ENCODE measurements at places on chromosomes 5 and 9.

GRCh38 chr5:78959767-78960166 is 25.3 kb downstream of the ARSB start:
- peak; percentile 57 for DNase-seq

DNA sequence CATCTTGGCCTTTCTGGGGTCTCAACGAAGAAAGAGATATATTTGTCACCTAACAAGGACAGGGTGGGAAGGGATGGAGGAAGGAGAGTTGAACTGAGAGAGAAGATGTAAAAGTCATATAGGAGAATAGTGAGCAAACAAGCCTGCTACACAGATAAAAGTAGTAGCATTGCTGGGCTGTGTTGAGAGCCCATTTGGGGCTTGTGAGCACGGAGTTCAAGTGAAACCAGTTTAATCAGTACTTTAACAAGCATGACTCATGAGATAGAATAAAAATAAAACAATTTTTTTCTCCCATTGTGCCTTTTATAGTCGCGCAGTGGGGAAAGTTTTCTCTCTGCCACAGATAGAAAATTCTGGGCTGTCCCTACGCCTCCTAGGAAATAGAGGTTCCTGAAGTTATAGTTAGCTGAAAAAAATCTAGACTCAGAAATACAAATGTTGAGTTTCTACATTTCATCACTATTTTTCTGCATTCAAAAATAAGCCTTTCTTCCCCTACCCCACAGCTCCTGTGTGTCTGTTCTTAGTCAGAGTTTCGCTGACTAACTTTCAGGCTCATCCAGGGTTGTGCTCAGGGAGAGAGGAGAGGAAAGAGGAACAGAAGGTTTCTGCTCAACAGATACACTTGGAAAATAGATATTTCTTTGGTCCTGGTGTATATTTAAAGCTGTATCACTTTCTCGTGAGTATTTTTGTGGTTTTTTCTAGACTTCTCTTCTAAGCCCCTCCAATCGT is 395.8 kb upstream of the ADAMTSL1 start:
- DNase-seq: no peak

DNA sequence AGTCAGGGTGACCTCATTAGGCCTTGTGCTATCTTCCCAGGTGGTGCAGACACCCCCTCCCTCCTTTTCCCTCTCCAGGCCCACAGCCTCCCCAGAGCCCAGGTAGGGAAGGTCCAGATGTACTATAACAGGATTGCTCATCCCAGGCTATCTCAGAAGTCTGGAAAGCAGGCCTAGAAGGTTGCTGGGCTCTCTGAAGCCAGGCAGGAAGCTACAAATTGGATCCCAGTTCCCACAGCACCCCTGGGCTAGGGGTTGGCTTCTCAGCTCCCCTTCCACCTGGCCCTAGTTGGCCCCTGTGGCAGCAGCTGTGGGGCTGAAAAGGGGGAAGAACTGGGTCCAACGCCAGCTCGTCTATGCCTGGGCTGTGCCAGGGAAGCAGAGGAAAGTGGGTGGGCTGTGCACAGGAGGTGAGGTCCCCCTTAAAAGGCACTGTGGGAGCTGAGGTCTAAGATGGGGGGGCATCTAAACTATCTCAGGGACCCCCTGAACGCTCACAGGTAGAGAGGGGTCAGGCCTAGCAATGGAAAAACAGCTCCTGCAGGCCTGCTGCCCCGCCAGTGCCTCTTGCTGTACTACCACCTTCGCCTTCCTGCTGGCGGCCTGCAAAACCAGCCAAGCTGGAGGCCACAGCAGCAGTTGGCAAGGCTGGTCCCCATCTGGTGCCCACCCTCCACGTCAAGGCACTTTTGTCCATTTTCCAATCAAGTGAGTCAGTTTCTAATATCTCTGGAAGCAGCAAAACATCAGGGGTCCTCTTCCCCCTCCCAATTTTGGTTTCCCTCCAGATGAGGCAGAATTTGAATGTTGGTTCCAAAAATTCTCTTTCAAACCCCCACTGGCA is 13.3 kb upstream of the PSMD5 start:
- no peak for DNase-seq

DNA sequence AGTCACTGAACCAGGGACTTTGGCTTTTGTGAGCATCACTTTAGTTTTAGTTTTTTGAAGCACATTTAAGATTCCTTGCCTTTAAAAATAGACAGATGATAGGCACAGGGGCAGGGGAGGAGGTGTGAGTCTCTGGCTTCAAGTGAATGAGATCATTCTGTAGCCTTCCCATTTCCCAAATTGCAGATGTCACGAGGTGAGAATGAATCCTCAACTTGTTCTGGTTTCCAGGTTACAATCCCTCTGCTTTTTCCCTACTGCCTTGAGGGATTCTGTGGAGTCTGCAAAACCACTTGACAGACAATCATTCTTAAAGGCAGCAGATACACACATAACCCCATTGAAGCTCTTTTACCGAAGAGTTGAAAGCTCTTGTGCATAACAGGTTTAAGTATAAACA is 332.4 kb downstream of the DMAC1 start:
- DNase-seq: no peak

GRCh38 chr9:137989999-137990715 is 112.6 kb downstream of the CACNA1B start:
- no peak for DNase-seq

- DNase-seq: no peak
Observed at GRCh38 chr5:97541864-97542263, 358.8 kb upstream of the RIOK2 start.

- no peak for DNase-seq
Observed at GRCh38 chr9:87889065-87889881, 6.6 kb downstream of the SPATA31E1 start.

DNA sequence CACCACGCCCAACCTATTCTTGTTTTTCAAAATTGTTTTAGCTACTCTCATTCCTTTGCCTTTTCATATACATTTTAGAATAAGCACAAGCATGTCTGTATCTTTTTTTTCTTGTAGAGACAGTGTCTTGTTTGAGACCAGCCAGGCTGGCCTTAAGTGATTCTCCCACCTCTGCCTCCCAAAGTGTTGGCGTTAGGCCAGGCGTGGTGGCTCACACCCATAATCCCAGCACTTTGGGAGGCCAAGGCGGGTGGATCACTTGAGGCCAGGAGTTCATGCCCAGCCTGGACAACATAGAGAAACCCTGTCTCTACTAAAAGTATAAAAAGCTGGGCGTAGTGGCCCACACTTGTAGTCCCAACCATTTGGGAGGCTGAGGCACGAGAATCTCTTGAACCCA is 13.1 kb downstream of the RNF44 start:
- DNase-seq: no peak

- DNase-seq: no peak
Observed at GRCh38 chr9:135129137-135129695, 41.7 kb downstream of the OLFM1 start.

DNA sequence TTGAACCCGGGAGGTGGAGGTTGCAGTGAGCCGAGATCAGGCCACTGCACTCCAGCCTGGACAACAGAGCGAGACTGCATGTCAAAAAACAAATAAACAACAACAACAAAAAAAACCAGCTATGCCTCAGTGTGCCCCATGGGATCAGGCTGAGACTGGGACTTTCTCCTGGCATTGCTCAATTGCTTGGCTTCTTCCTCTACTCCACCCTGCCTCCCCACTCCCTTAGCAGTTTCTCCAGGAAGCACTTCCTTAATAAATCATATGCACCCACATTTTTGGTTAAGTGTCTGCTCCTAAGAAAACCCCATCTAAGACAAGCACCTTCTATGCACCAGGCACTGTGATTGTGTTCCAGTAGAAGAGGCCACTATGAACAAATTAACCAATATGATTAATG is 41.0 kb upstream of the TMEM252 start:
- no peak for DNase-seq

DNA sequence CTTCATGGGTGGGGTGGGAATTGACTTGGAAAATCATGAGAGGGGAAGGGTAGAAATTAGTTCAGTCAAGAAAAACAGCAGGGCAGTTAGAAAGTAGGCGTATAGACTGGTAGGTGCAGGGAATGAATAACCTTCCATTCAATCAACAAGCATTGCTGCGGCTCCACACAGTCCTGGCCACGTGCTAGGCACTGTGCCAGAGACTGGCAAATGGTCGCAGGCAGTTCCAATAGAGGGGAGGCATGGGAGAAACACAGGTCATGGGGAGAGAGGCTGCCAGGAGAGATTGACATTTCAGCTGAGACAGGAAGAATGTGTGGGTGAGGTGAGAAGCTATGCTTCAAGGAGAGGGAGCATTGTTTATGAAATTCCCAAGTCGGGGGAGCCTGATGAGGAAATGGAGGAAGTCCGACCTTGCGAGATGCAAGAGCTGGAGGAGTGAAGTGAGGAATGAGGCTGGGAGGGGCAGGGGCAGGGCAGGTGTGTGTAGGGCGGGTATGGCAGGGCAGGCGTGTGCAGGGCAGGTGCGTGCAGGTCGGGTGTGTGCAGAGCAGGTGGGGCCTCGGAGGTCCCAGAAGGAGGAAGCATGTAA is 54.4 kb upstream of the PPARGC1B start:
- DNase-seq: no peak

DNA sequence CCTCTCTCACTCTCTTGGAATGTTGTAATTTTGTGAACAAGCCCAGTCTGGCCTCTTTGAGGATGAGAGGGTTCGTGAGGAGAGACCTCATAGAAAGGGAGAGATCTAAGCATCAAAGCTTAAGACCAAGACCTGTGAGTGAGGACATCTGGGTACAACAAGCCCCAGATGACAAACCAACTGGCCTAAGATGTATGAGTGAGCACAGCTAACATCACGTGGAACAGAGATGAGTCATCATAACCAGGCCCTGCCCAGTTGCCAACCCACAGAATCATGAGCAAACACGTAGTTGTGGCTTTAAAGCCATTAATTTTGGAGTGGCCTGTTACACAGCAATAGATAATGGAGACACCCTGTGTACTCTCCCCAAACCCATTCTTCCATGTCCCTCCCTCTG is 439.1 kb upstream of the KIF2A start:
- DNase-seq: no peak

GRCh38 chr5:54644226-54644625 is 126.7 kb downstream of the SNX18 start:
- DNase-seq: no peak

DNA sequence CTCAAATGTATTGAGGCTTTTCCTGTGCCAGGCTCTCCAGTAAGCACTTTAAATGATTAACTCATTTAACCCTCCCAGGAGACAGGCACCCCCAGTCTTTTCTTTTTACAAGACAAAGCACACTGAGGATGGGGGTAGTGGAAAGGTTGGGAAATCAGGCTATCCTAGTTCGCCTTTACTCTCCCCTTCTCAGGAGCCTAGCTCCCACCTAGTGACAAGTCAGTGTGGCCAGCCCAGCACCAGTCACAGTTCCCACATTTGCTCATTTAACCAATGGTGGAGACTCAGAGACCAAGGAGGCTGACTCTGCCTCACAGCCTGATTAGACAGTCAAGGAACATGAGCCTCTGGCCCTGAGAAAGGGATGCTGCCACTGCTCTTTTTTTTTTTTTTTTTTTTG is 3.5 kb downstream of the ALDH7A1 start:
- DNase-seq: no peak

GRCh38 chr9:120110520-120110919 is 469.4 kb downstream of the CDK5RAP2 start:
- no peak for DNase-seq

DNA sequence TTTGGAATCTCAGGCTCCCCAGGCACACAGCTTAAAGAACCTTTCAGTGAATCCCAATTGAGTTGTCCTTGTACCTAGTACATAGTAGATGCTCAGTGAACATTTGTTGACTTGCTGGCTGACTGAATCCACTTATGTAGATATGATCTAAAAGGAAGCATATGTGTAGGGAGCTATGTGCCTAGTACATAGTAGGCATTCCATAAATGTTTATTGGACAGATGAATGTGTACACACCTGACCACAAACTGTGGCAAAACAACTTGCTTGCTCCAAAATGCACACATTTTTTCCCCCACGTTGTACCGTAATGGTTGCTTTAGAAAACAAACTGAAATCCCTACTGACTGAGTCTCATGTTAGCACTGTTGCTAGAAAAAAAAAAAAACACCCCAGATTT is 80.2 kb upstream of the IL12B start:
- DNase-seq: no peak

DNA sequence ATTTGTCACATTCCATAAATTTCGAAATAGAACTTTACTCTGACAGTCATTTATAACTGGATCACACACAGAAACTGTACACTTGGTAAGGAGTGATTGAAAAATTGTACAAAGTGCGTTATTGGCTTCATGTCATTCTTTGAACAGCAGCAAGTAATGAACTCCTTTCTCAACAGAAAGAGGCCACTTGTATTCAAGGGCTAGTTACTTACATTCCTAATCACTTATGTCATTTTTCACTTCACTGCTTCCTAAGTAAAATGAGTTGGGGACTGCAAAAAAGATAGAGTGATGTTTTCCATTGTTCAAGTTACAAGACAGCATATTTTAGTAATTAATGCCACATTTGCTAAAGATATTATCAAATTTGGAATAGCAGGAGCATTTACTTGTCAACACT is 893.2 kb downstream of the DTWD2 start:
- no peak for DNase-seq

DNA sequence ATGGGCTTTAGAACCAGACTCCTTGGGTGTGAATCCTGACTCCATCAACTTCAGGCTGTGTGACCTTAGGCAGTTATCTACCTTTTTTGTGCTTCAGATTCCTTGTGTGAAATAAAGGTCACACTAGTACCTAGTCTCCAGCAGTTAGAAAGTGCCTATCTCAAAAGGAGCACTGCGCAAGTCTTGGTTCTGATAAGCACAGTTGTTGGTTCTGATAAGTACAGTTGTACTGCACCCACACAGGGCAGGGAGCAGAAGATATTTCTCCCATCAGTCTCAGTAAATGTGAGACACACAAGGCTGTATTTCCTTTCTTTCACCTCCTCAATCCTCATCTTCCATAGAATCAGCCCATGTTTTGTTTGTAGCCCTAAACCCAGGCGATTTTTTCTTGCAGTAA is 116.6 kb upstream of the DPYSL3 start:
- no peak for DNase-seq

DNA sequence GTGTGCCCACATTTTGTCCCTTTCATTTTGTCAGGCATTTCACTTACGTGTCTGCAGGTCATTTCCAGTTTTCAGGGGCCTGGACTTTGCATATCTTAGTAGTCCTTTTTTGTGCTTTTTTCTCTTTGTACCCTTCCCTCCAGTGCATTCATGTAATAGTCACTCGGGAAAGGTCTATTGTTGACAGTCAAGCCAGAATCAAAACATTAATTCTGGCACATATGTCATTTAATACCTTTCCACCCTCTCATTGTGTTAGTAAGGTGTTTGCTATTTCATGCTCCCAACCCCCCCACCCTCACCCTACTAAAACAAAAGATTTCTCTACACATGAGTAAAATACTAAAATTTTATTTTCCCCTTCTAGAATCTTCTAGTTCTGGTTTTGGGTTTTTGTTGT is 42.7 kb downstream of the UGCG start:
- no peak for DNase-seq

- no peak for DNase-seq
Observed at GRCh38 chr9:98999152-98999525, 55.4 kb downstream of the COL15A1 start.

DNA sequence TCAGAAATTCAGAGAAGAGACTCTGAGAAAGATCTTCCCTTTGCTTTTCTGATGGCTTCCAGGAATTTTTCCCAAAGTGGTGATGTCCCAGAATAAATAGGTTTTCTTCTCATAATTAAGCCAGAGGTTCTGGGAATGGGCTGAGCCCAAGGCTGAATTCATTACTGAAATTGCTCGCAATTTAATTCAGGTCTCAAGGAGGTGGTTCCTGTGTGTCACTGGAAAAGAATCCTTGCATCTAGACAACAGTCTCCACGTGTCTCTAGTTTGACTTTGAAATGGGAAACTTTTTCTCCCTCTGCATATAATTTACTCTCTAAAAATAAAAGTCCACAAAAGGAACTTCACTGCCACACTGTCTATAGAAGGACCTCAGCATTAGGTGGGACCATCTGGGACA is 27.8 kb upstream of the STX17 start:
- DNase-seq: no peak

GRCh38 chr9:29511680-29512079 is 1938.4 kb upstream of the C9orf72 start:
- no peak for DNase-seq

Measured in SK-N-SH (cell line).